A172 (cell line): ENCODE measurements at places on chromosomes 1 and 21. TPM values are rescaled to one million over a fixed set of nuclear protein-coding genes. Genes with fewer than 3 reads are reported as not detected.

PRDX1 gene
- 1,113 and 1,123 TPM in 2 replicates for total RNA-seq

AMY1C gene
- not detected in 2 replicates for total RNA-seq

C8A gene
- total RNA-seq, result not detected in 2 replicates

SERPINC1 gene
- total RNA-seq, result not detected in 2 replicates

TCHHL1 gene
- not detected in 2 replicates for total RNA-seq

XKR8 gene
- total RNA-seq, result 0.96 and 2.3 TPM in 2 replicates

RLF gene
- total RNA-seq, result 12.1 and 12.6 TPM in 2 replicates

IARS2 gene
- 152 and 176 TPM in 2 replicates for total RNA-seq

- DNase-seq, result peak; percentile 79
Measured at GRCh38 chr1:68232289-68233148, at the start of gene WLS. Gene WLS, minus strand, starts transcription at chr1:68232523. Its CDS starts 224 bp downstream, at chr1:68232299.

GRCh38 chr1:3691421-3692204 lies 39.3 kb downstream of the TP73 start:
- no peak for DNase-seq

- DNase-seq, result peak; percentile 100
Measured at GRCh38 chr1:156123356-156124196, 9.1 kb downstream of the LMNA start.

GRCh38 chr1:41349361-41350054 lies 11.7 kb upstream of the FOXO6 start:
- no peak for DNase-seq

DNA sequence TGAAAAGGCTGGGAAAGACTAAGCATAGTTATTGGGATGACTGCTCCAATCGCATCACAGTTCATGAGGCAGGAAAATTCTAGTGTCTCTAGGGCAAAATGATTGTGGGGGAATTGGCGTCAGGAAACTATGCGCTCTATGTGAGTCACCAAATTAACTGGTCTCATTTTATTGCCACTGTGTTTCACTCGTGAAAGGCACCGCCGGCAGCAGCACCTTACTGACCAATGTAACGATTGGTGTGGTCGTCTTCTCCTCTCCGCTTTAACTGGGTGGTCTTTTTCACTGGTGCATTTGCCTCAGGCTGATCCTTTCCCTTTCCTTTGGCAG lies 83.5 kb downstream of the SPAG17 start:
- DNase-seq, result peak; percentile 83

DNA sequence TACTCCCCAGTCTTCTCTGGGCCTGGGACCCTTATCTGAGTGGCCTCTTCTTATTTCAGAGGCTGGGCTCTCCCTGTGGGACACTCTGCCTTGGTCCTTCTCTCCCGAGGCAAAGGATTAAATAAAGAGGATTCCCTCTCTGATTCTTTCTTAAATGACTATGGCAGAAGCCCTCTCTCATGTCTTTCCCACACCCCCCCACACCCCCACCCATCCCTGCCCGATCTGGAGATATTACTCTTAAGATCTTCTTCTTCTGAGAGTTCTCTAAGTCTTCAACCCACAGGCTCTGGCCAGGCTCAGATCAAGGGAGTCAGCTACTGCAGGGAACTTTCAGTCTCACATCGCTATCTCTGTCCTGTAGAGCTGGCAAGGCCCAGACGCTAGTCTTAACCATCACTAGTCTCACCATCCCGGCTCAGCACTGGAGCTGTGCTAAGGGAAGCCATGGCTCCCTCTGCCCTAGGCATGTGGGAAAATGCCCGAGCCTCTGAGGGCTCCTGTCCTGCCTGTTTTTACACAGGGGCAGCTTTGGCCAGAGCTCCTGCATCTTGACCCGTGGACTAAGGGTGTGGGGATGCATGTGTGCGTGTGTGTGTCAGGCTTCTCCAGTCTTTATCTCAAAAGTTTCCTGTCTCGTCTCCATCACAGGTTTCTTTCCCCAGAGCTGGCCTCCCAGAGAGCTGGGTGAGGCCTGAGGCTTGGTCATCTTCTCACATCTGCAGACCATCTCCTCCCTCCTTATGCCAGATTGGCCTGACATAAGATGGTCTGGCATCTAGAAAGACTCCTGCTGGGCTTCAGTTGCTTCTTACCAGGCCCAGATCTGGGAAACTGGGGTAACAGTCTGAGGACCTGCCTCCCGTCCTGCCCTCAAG lies 36.7 kb downstream of the LGR6 start:
- DNase-seq, result no peak

GRCh38 chr1:178645808-178646200 lies 79.2 kb upstream of the RALGPS2 start:
- DNase-seq, result peak; percentile 23

DNA sequence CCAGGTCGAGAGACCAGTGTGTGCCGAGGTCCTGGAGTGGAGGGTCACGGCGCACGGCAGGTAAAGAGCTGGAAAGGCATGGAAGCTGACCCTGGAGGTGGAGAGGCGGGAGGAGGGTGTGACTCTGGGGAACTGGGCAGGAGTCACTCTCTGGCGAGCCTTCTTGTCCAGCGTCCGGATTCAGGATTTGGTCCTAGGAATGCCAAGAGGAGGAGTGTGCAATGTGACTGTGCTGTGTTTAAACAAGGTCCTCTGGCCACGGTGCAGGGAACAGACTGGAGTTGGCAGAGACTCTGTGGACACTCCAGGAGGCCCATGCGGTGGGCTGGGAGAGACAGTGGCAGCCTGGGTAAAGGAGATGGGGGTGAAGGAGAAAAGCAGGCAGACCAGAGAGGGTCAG lies 64.2 kb upstream of the CASZ1 start:
- no peak for DNase-seq
